ENCODE measurements at places on chromosomes 3 and 15. TPM values are rescaled to one million over a fixed set of nuclear protein-coding genes. Genes with fewer than 3 reads are reported as not detected.

DNA sequence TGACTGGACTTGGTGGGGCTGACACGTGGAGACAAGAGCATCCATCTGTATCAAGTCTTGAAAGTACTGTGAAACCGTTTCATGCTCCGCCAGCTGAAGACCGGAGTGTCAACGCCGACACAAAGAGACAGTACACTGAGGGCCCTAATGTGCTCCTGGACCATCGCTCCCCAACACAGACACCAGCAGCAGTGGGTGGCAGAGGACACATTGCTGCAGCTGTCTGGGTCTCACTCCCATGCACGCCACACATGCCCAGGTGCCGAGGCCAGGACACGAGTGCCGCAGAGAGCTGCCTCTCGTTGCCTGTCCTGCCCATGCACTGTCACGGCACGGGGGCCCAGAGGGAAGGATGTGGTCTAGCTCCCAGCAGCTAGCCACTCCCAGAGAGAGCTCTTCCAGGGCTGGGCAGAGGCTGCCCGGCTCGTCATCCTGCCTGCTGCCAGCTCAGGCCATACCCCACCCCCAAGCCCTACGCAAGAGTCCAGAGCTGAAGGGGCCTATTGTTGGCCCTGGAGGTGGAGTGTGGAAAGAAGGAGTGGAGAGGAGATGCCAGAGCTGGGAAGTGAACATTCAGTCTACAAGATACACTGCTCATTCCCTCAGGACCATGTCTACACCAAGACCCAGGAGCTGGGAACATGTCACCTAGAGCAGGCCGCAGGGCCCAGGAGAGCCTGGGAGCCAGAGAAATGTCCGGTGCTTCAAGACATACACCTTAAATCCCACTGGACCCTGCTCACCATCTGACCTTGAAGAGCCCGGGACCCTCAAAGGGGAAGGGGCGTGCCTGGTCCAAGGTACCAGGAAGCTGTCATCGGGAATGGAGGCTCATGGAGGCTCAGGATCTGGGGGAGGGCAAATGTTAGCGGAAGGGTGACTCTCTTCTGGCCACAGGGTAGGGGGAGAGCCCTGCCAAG is 7.7 kb downstream of the TNK2 start:
- DNase-seq = peak; percentile 56

GRCh38 chr3:5054098-5054497 is 68.0 kb upstream of the ARL8B start:
- no peak for DNase-seq

DNA sequence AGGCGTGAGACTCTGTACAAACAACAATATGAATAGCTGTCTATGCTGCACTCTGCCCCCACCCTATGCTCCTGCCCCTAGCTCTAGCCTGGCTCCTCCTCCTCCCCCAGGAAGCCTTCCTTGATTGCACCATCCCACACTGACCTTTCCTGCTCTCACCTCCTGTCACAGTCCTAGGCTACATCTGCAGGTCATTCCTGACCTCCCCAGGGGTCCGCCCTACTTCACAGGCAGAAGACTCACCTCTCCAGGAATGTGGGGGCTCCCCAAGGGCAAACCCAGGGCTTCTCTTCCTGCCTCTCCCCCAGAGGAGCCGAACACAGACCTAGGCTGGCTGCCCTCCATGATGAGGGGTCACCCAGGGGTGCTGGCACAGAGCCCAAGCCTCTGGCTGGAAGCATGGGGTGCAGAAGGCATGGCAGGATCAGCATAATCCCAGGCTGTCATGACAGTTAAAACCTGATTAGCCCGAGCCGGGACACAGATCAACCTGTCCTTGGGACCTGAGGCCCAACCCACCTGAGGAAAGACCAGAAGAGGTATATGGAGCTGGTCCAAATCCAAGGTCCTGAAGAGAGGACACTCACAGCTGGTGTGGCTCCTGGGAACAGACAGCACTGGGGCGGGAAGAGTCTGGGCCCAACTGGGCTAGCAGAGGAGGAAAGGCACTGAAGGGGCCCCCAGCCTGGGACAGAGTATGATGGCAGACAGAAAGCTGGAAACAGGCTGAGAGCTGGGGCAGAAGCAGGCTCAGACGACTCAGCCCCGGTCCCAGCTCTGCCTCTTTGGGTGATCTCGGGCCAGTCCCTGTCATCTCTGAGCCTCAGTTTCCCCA is 5.9 kb downstream of the SEMA7A start:
- no peak for DNase-seq

DNA sequence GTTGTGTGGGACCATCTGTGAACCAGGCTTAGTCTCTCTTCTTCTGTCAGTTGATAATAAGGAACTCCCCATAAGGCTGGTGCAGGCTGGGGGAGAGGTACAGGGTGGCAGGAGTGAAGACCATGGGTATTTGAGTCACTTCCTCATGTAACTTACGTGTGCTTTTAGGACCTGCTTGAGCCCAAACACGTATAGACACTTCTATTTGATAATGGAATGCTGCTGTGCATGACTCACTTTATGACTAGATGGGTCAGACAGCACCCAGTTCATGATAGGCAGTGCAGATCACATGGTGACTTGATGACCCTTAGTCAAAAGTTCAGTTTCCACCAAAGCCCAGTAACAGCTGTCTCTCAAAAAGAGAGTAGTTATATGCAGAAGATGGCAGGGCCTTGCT is 490.9 kb downstream of the ZBBX start:
- no peak for DNase-seq

DNA sequence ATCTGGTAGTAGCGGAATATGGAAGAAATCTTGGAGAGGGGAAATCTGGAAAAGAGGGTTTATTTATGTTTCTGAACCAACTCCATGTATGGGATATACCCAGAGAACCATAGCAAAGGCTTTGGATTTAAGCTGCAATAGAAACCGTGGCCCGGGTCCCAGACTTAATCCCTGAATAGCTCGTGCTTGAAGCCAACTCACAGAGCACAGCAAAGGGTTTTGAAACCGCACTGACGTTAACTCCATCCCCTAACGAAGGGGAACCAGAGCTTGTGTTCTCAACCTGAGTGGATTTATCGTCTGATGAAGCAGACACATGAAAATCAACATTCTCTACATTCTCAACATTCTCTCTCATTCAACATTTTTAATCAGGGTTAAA is 154.6 kb downstream of the APBA2 start:
- no peak for DNase-seq

DNA sequence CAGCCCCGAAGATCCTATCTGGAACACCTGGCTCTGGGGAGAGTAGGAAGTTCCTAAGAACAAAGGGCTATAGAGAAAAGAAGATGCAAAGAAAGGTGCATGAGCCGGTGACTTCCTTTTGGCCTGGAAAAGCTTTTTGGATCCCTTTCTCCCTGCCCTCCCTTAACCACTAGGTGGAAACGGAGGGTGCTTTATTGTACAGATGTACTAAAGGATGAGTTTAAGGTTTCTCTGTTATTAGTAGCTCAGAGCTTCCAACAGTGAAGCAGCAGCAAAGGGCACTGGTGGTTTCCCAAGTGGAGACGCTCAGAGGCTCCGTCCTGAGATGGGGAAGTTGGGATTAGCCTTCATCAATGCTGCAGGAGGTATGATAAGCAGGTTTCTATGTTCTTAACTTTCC is 5.9 kb upstream of the ADGRG7 start:
- peak; percentile 23 for DNase-seq

- DNase-seq = no peak
Observed at GRCh38 chr3:133505813-133506212, 67.7 kb upstream of the CDV3 start.

DNA sequence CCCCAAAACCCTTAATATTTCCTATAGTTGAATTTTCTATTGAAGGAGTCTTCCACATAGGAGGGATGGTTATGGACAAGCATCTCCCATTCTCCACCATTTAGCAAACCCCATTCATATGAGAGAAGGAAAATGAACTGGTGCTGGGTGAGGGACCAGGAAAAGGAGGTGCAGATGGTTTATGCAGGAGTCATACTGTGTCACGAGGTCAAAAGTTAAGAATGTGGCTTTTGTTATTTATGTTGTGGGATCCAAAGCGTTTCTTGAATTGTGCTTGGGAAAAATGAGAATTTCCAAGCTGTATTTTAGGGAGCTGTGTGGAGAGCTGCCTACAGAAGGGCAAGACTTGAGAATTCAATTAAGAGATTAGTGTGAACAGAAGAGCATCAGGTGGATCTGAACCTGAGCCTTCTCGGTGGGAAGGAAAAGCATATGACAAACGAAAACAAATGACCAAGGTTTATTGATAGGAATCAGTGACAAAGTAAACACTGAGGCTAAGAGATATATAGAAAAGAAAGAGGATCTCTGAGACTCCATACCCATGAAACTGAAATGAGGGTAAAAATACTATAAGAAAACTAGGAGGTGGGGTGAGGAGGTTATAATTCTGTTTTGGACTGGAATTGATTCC is 473.3 kb upstream of the NR2F2 start:
- peak; percentile 10 for DNase-seq

DNA sequence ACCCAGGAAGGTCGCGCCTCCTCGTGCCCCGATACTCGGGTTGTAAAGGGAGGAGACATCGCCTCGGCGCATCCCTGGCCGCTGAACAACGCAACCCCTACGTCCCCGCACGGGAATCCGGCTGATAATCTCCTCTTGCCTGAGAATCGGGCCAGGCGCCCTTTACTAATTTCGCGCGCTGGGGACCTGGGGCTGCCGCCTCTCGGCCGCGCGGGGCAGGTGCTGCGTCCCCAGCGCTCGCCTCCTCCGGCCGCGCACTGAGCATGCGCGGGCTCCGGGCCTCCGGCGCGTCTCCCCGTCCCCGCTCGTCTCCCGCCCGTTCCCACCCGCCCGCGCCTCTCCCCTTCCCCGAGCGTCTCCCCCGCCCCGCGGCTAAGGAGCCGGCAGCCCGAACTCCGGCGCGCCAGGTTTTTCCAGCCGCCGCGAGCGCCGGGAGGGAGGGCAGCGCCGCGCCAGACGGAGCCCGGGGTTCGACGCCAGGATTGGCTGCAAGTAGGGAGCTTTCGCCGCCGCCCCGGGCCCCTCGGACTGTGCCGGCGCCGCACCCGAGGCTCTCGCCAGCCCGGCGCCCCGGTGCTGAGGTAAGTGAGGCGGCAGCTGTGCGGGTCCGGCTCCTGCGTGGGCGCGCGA is at the start of gene CNTN4:
Gene CNTN4 (plus strand): TSS at position 469 of the 630 bp plus-strand sequence.
- peak; percentile 7 for DNase-seq

DNA sequence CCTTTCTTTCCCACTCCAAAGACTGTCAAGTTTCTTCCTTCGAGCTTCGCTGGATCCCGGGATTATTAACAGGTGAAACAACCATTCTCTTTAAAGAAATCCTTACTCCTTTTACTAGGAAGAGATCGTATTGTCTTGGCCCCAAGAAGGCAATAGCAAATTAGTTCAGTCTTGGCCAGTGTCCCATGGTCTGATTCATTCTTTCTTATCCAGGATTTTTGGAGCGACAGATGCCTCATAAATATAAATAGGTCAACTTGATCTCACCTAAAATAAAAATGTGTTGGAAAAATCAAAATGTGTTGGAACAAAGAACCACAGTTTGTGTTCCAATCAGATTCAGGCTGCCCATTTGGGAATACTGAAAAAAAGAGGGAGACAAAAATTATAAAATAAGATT is 140.1 kb upstream of the TMEM108 start:
- DNase-seq = no peak

GRCh38 chr3:48960841-48961413 is 29.1 kb upstream of the P4HTM start:
- no peak for DNase-seq

DNA sequence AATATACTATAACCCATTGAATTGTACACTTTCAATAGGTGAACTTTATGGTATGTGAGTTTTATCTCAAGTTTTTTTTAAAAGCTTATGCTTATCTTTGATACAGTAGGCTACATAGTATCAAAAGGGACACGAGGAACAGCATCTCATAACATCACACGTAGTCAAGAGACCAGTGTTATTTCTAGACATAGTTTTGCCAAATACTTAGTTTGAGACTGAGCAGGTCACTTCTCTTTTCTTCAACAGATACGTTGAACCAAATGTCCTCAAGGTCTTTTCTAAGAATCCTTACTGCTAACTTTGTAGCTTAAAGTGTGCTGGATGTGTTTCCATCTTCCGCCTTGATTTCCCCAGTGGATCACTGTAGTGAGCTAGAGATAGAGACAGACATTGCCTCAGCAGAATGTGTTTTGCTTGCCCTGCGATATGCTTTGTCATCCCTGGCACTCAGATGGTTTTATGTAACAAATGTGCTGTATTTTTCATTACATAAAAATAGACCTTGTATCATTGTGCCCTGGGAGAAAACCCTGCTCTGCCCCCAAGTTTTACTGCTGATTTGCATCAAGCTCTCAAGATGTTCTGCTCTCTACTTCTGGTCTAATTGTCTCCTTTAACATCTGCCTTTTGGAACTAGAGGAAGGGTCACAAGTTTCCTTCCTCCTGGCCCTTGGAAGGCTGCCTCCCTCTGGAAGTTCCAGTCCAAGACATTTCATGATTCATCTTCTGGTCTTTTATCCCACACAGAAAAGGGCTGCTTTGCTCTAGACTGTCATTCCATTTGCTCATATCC is 426.4 kb upstream of the RGMA start:
- DNase-seq = no peak

- no peak for DNase-seq
Observed at GRCh38 chr15:47843124-47843663, 125.9 kb downstream of the SEMA6D start.

DNA sequence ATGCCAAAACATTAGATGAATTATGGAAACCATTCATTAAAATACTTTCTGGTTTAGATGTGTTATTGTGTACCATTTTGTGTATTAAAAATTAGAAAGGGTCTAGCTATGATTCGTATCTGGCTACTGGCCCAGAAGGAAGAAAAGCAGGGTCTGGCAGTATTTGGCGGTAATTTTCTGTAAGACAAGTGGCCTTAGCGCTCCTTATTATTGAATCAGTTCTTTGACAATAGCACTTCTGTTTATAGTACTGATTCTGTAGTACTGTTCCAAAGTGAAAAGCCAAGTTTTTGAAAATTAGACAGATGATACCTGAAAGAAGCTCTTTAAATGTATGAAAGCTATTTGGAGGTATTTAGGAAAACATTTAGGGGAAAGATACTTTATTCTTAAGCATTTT is 10.2 kb downstream of the GLCE start:
- no peak for DNase-seq

GRCh38 chr3:127990461-127990860 is 61.8 kb upstream of the SEC61A1 start:
- no peak for DNase-seq

GRCh38 chr3:69425249-69425648 is 39.4 kb upstream of the FRMD4B start:
- peak; percentile 69 for DNase-seq

The SPCS1 gene
- 37.4 TPM for total RNA-seq

The CPEB1 gene
- total RNA-seq = not detected

The TTLL3 gene
- total RNA-seq = 7.6 TPM

The PIGB gene
- 9.1 TPM for total RNA-seq

The CPA3 gene
- 0.51 TPM for total RNA-seq

The NOX5 gene
- not detected for total RNA-seq

The CAMKV gene
- total RNA-seq = not detected

The WWTR1 gene
- total RNA-seq = 213 TPM

The EIF4E3 gene
- total RNA-seq = 3.3 TPM

Data from dermis microvascular lymphatic vessel endothelial cell (primary cell).